Naive B cell (primary cell): ENCODE measurements at places on chromosomes 1 and 21.

- no peak for DNase-seq
Measured at GRCh38 chr21:18387994-18388393, 15.6 kb downstream of the TMPRSS15 start.

- DNase-seq, result no peak
Measured at GRCh38 chr1:92833840-92834239, 2.0 kb downstream of the RPL5 start.

DNA sequence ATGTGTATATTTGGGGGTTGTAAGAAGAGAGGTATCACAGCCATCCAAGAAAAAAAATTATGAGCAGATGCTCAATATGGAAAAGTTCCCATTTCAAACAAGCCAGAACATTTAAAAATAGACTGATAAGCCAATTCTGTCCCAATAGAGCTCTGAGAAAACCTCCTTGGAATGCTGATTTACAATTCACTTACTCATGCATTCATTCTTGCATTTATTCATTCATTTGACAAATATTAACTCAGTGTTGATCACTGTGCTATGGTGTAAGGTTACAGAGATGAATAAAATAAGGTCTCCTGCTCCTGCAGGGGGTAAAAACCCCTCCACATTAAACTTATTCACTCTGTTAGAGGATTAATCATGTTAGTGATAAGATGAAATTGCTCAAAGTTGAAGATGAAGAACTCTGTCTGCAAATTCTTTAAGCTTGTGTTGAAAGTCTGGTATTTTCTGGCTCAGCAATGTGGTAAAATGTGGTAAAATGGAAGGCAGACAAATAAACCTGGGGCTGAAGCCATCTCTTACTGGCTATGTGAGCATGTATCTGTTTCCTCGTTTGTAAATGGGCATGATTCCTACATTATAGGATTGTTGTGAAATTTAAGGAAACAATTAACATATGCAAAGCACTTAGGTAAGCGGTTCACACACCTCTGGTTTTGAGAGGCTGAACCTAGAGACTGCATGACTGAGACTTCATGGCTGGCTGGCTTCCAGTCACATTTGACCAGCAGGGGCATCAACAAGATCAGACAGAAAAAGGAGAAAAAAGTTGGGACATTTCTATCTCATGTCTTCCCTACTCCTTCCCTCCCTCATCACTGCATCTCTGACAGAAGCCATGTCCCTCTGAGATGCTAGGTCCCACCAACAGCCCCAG lies 45.0 kb upstream of the DAB1 start:
- no peak for DNase-seq

- no peak for DNase-seq
Measured at GRCh38 chr1:201072149-201072548, 40.1 kb downstream of the CACNA1S start.

GRCh38 chr1:10046356-10047085 lies 13.8 kb downstream of the UBE4B start:
- DNase-seq, result no peak

- no peak for DNase-seq
Measured at GRCh38 chr1:221644145-221644448, 97.8 kb downstream of the DUSP10 start.

GRCh38 chr1:246001837-246002230 lies 505.2 kb downstream of the SMYD3 start:
- DNase-seq, result no peak

GRCh38 chr21:38494703-38495102 lies 3.6 kb downstream of the ERG start:
- DNase-seq, result no peak

DNA sequence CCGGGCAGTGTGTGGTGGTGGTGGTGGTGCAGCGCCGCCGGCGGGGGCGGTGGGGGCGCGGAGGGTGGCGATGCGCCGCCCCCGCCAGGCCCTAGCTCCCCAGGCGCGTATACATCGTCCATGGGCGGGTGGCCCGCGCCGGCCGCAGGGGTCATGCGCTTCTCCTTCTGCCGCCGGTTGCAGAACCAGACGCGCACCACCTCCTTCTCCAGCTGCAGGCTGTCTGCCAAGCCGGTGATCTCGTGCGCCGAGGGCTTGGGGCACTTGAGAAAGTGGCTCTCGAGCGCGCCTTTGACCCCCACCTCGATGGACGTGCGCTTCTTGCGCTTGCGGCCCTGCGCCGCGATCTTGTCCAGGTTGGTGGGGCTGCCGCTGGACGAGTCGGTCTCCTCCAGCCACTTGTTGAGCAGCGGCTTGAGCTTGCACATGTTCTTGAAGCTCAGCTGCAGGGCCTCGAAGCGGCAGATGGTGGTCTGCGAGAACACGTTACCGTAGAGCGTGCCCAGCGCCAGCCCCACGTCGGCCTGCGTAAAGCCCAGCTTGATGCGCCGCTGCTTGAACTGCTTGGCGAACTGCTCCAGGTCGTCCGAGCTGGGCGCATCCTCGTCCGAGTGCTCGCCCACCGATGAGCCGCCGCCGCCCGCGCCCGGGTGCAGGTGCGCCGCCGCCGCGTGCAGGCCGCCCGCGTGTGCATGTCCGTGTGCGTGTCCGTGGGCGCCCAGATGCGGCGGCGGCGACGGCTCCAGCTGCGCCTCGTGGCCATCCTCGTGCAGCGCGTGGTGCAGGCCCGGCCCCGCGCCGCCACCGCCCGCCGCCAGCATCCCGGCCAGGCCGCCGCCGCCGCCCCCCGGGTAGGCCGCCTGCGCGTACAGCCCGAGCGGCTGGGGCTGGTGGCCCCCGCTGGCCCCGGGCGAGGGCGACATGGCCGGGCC lies 926 bp downstream of the POU3F1 start:
- DNase-seq, result peak; percentile 21

DNA sequence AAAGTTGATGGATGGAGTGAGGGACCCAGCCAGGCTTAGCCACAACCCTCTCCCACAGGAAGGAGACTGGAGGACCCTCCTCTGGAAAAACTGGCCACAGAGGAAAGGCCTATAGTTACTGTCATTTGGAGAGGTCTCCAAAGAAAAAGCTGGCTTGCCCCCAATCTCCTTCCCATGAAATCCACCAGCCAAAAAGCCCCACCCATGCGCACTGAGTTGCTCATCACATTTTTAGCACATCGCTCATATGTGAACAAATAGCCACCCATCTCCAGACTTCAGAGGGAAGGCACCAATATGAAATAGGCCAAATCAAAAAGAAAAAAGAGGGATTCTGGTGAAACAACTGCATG lies 36.9 kb upstream of the QSOX1 start:
- DNase-seq, result no peak

- DNase-seq, result no peak
Measured at GRCh38 chr1:116948046-116948445, 38.3 kb downstream of the PTGFRN start.

- DNase-seq, result no peak
Measured at GRCh38 chr1:205704903-205705302, 24.6 kb upstream of the SLC45A3 start.

GRCh38 chr21:32978331-32979270 lies 47.1 kb upstream of the OLIG2 start:
- DNase-seq, result no peak

DNA sequence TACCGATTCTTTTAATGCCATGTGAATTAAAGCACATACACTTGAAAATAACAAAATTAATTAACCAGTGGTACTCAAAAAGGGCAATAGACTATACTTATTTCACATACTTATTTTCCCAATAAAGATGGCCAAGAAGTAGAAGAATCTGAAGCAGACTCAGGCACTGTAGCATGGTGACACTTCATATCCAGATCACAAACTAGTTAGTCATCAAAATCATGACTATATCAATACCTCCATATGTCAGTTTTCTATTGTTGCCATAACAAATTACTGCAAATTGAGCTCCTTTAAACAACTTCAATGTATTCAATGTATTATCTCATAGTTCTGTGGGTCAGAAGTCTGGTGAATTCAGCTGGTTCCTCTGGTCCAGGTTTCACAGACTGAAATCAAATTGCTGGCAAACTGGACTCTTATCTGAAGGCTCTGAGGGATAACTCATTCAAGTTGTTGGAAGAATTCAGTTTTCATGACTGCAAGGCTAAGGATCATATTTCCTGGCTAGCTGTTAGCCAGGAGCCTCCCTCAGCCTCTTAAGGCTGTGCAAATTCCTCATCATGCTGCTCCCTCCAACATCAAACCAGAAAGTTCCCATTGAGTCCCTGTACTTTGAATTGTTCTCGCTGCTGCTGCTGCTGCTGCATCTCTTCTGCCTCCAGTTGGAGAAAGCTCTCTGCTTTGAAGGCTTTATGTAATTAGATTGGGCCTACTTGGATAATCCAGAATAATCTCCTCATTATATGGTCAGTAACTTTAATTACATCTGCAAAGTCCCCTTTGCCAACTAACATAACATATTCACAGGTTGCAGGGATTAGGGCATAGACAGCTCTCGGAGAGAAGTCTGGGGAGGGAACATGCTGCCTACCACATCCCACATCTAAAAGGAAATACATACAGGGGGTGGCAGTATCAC lies 91.5 kb downstream of the MRPL39 start:
- DNase-seq, result no peak

- peak; percentile 10 for DNase-seq
Measured at GRCh38 chr1:210143465-210144062, 89.0 kb upstream of the SERTAD4 start.

- no peak for DNase-seq
Measured at GRCh38 chr1:238205045-238205662, 314.4 kb upstream of the ZP4 start.

- DNase-seq, result no peak
Measured at GRCh38 chr1:20578062-20578461, 10.8 kb upstream of the CDA start.

DNA sequence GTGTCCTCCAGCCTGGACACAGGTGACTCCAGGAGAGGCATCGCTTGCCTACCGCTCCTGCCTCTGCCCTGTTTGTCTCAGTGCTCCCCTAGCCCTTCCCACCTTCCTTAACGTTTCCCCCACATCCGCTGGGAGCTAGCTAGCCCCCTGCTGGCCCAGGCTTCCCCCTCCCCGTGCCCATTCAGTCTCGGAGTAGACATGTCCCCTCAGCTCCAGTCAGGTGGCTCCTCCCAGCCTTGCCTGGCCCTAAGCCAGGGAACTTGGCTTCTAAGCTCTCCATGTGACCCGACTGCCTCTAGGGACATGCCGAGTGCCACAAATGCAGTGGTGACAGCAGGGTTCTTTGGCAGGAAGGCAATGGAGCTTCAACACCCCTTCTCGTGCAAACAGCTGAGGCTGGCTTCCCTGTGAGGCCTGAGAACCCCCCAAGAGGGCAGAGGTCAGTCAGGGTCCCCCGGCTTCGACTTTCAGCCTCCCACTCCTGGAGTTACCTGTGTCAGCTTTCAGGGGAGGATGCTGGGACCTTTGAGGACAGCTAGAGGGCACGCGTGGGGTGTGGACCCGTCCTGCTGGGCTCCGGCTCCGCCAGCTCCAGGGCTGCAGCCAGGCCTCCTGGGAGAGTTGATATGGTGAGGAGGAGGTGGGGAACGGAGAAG lies 16.2 kb downstream of the DRAXIN start:
- no peak for DNase-seq

- no peak for DNase-seq
Measured at GRCh38 chr1:147904726-147905125, 2.1 kb downstream of the GJA8 start.

GRCh38 chr1:179251675-179252074 lies 22.2 kb upstream of the ABL2 start:
- DNase-seq, result no peak

- no peak for DNase-seq
Measured at GRCh38 chr1:177442584-177442983, 271.8 kb downstream of the BRINP2 start.

- no peak for DNase-seq
Measured at GRCh38 chr1:172533513-172534151, 682 bp downstream of the SUCO start.

DNA sequence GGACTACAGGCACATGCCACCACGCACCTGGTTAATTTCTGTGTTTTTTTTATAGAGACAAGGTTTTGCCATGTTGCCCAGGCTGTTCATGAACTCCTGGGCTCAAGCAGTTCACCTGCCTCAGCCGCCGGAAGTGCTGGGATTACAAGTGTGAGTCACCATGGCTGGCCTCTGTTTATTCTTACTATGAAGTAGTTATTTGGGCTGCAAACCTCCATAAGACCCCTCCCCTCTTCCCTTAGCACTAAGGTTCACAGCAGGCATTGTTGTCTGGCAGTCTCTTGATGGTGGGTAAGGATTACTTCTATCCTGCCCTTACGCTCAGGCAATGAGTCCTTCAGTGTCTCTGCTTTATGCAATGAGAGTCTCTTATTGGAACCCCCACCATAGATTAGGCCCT lies 51.8 kb downstream of the ANGPTL1 start:
- no peak for DNase-seq

DNA sequence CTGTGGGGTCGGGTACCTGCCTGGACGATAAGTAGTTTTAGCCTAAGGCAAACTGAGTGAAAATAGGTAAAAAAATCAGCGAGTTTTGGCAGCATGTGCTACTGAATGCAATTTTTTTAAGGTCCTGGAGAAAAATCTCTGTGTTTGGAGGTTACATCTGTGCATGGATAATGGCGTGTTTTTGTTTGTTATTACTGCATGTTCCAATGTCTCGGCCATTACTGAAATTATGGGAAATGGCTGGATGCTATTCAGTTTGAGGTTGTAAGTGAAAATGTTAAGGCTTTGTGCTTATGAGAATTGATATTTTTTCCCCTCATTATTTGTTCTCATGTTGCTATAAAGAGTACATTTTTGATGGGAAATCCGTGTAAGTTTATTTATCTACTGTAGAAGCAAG lies 441.7 kb downstream of the PRDM2 start:
- no peak for DNase-seq

DNA sequence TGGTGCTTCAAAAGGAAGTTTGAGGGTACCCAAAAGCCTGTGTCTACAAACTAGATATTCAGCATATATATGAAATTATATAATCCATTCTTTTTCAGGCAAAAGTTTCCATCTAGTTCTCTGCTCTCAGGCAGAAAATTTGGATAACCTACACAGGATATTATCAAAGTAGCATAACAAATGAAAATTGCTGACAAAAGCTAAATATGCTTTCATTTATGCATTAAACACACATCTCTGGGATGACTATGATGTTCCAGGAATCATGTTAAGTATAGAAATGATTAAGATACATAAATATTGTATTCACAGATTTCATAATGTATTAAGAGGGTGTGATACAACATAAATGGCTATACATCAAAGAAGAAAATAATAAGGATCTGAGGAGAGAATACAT lies 92.8 kb downstream of the LRRC53 start:
- no peak for DNase-seq

GRCh38 chr1:174040387-174040786 lies 18.2 kb upstream of the RC3H1 start:
- no peak for DNase-seq

DNA sequence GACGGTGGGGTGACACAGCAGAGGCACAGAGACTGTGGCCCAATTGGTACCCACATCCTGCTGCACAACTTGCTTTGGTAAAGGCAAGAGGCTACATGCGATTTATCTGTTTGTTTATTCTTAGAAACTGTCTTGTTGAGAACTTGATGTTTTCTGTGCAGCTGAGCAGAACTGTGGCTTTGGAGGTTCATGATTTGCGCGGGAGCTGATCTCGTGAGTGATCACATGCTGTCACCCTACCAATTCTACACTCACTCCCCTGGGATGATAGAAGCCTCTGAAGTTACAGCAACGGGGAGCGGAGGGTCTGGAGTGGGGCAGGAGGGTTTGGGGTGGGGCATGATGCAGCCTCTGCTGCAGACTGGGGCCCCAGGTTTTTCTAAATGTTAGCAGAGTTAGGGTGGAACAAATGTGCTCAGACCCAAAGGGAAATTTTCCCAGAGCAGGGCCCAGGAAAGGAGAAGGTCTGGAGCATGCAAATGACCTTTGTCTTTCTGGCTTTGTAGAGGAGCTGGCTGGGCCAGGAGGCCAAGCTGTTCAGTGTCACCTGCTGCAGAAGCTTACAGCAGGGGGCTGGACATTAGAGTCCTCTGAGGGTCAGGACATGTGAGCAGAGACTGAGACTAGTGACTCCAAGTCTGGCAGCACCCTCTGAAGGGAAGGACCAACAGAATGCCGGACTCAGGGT lies 83.6 kb downstream of the GRIK3 start:
- no peak for DNase-seq
